ENCODE measurements at places on chromosomes 5 and 9. TPM values are rescaled to one million over a fixed set of nuclear protein-coding genes. Genes with fewer than 3 reads are reported as not detected.

DNA sequence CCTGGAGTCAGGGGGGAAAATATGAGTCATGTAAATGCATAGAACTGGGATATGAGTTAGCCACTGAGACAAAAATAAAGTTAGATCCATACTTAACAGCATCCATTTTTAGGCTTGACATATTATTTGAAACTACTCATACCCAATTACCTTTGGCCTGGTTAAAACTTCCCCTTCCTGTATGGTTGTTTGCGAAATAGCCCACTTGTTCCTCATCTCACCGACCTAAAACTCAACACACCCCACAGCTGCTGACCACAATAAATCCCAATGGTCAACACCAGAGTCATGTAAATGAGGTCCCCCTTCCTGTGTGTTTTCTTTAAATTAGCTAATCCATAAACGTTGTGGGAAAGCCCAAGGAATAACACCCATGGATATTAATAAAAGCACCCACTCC is 55.2 kb upstream of the TMEM215 start:
- H3K4me1 ChIP-seq: no peaks in the 10 kb centered on the region
- no peak for DNase-seq
- H3K4me3 ChIP-seq: no peak overlapping the region
- no peaks in the 10 kb centered on the region for H3K27me3 ChIP-seq
- no peak overlapping the region for H3K27ac ChIP-seq

The GZMA gene
- polyA plus RNA-seq: 2.2 TPM

The PCDHB6 gene
- polyA plus RNA-seq: 0.04 TPM

GRCh38 chr5:67338421-67338820 is 141.8 kb upstream of the CD180 start:
- H3K36me3 ChIP-seq: no peaks in the 10 kb centered on the region
- H3K4me1 ChIP-seq: no peaks in the 10 kb centered on the region
- DNase-seq: no peak
- no peak overlapping the region for H3K27ac ChIP-seq
- H3K4me3 ChIP-seq: no peak overlapping the region
- H3K27me3 ChIP-seq: no peaks in the 10 kb centered on the region

DNA sequence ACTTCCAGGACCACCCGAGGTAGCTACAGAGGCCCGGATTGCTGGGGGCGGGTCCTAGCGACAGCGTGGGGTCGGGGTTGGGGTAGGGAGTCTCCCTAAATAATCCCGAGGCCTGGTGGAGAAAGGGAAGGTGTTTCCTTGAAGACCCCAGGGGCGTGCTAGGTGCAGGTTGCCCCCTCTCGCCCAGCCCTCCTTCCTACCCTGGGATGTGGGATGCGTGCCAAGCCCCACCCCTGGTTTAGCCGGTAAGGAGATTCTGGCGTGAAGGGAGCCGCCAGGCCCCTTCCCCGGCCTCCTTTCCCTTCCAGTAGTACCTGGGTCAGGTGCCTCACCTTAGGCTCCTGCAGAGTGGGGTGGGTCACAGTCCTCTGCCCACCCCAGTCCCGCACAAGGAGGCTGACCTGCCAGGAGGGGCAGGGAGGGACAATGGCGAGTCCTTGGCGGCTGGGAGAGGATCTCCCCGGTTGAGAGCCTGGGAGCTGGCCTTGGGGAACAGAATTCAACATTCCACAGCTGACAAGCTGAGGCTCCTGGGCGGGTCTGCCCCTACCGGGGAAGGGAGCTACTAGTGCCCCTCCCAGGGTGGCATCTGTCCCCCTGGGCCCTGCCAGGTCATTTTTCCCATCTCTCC is 674 bp downstream of the TSPAN17 start:
- no peak overlapping the region for H3K27ac ChIP-seq
- peak; percentile 80 for DNase-seq
- H3K4me1 ChIP-seq: peaks cover 18% of the 10 kb centered on the region
- H3K4me3 ChIP-seq: peak overlapping the region; percentile 71
- H3K27me3 ChIP-seq: no peaks in the 10 kb centered on the region

DNA sequence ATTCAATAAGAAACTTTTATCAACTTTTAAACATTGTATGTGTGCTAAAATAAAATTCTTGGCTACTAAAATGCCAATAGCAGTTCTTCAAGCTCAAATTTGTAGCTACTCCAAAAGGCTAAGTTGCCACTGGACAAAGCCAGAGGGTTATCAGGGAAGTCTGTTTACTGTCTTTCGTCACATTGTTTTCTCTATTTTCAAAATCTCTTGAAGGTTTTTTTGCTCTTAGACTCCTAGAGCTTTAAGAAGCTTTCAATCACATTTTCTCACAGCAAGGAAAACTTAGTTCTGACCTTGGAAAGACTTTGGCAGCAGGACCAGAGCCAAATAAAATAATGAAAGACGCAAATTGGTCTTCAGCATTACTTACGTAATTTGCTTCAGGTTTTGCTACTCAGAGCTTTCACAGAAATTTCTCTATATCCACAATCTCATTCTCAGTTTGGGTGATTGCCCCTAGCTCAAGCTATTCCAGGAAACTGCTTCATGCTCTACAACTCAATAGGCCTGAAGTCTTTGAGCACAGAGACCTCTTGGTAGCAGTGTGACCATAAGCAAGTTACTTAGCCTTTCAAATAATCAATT is 257.7 kb downstream of the GABRG2 start:
- no peaks in the 10 kb centered on the region for H3K4me1 ChIP-seq
- no peak overlapping the region for H3K27ac ChIP-seq
- H3K4me3 ChIP-seq: no peak overlapping the region
- DNase-seq: no peak

The NTMT1 gene
- polyA plus RNA-seq: 34.8 TPM

GRCh38 chr5:171845040-171845630 is 59.5 kb downstream of the SMIM23 start:
- H3K36me3 ChIP-seq: no peaks in the 10 kb centered on the region
- no peak for DNase-seq
- no peaks in the 10 kb centered on the region for H3K4me1 ChIP-seq
- no peak overlapping the region for H3K27ac ChIP-seq
- no peaks in the 10 kb centered on the region for H3K27me3 ChIP-seq

The SMIM33 gene
- not detected for polyA plus RNA-seq

GRCh38 chr5:66989781-66990180 is 206.8 kb downstream of the CD180 start:
- no peak for DNase-seq
- H3K4me1 ChIP-seq: peaks cover 11% of the 10 kb centered on the region
- no peak overlapping the region for H3K27ac ChIP-seq
- H3K27me3 ChIP-seq: no peaks in the 10 kb centered on the region
- H3K36me3 ChIP-seq: no peaks in the 10 kb centered on the region
- no peak overlapping the region for H3K4me3 ChIP-seq

The NSUN2 gene
- 27.2 TPM for polyA plus RNA-seq

The GADD45G gene
- 106 TPM for polyA plus RNA-seq

GRCh38 chr5:176175101-176175852 is 62.9 kb upstream of the SIMC1 start:
- no peaks in the 10 kb centered on the region for H3K36me3 ChIP-seq
- no peak for DNase-seq
- no peak overlapping the region for H3K4me3 ChIP-seq
- no peaks in the 10 kb centered on the region for H3K27me3 ChIP-seq
- H3K4me1 ChIP-seq: no peaks in the 10 kb centered on the region

DNA sequence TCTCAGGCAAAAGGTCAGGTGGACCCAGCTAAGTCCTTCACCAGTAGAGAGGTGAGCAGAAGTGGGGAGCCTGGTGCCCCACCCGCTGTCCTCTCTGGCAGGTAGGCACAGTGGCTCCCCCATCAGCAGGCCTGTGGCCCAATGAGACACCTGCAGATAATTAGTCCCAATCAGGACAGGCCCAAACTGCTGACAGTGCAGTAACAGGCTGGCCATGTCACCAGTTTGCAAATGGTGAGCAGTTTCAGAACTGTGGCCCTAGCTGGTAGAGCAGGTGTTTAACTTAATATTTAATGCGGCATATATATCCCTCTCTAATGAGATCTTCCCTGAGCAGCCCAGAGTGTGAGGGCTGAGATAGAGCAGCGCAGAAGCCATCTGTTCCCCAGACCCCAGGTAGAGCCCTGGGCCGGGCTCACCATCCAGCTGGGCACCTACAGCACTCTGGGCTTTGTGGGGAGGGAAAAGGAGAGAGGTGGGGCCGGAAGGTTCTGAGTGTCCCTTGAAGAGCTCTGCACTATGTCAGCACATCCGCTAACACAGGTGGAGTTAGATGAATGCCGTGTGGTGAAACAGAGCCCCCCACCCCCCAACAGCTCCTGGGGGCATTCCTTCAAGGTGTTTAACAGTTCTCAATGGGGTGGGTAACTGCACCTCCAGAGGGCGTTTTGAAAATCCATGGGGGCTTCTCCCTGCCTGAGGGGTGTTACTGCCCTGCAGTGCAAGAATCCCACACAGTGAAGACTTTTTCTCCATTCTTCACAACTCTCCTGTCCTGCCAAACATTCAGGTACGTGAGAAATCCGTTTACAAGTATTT is 120.5 kb downstream of the PAX5 start:
- peaks cover 5% of the 10 kb centered on the region for H3K4me1 ChIP-seq
- no peak for DNase-seq
- no peaks in the 10 kb centered on the region for H3K36me3 ChIP-seq
- H3K27me3 ChIP-seq: no peaks in the 10 kb centered on the region
- H3K27ac ChIP-seq: no peak overlapping the region

- peaks cover 11% of the 10 kb centered on the region for H3K36me3 ChIP-seq
- no peak for DNase-seq
- H3K4me1 ChIP-seq: no peaks in the 10 kb centered on the region
- H3K27ac ChIP-seq: no peak overlapping the region
- no peak overlapping the region for H3K4me3 ChIP-seq
Observed at GRCh38 chr9:92649007-92649406, 20.9 kb downstream of the IPPK start.

GRCh38 chr5:169115461-169116124 is 185.3 kb downstream of the SLIT3 start:
- no peak for DNase-seq
- H3K27me3 ChIP-seq: no peaks in the 10 kb centered on the region
- H3K27ac ChIP-seq: no peak overlapping the region
- no peaks in the 10 kb centered on the region for H3K36me3 ChIP-seq
- H3K4me1 ChIP-seq: no peaks in the 10 kb centered on the region

The ADGRV1 gene
- 15.5 TPM for polyA plus RNA-seq

Measured in liver (tissue), 10 donors.